NCI-H1092 (cell line): ENCODE measurements at places on chromosomes 3 and 15.

DNA sequence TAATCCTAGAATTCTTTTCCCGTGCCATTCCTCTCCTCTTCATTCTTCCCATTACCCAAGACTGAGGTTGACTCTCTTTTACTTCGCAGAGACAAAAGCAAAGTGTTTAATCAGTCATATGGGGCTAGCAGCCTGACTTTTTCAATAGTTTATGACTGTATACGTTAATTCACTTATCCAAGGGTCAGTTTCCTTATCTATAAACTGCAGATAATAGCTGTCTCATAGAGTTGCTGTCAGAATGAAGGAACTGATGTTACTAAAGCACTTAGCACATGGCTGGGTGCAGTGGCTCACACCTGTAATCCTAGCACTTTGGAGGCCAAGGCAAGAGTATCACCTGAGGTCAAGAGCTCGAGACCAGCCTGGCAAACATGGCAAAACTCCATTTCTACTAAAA is 43.5 kb upstream of the ULK4 start:
- no peak for DNase-seq

- no peak for DNase-seq
Observed at GRCh38 chr3:194244167-194244566, 107.0 kb downstream of the CPN2 start.

GRCh38 chr15:79765081-79765480 is 131.7 kb downstream of the MTHFS start:
- no peak for DNase-seq

- no peak for DNase-seq
Observed at GRCh38 chr15:52912172-52912571, 122.0 kb upstream of the ONECUT1 start.

GRCh38 chr3:4614070-4614469 is 120.9 kb downstream of the ITPR1 start:
- DNase-seq = no peak
